GM23248 (cell line): ENCODE measurements at places on chromosomes 4 and X. TPM values are rescaled to one million over a fixed set of nuclear protein-coding genes. Genes with fewer than 3 reads are reported as not detected.
A peak's percentile ranks its signal among the peaks of the same experiment; 100 is the strongest.

Gene VEGFD
- not detected in 2 replicates for total RNA-seq

DNA sequence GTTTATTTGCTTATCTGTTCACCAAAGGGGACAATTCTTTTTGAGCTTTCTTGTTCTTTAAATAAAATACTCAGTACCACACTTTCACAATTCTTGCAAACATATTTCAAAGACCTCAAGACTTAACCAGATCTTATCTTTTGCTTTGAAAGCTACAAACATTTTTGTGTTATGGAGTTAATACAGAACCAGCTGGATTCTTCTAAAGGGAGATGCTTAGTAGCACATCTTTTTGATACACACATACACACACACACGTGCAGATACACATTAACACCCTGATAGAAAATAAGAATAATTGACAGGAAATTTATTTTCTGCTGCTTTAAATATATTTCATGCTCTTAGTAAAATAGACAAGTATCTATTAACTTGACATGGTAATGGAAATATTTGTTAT lies 379.1 kb downstream of the SH2D1A start:
- no peak overlapping the region for H3K27ac ChIP-seq
- no peak overlapping the region for H3K4me3 ChIP-seq
- H3K4me1 ChIP-seq = no peaks in the 10 kb centered on the region
- no peaks in the 10 kb centered on the region for H3K27me3 ChIP-seq
- DNase-seq = no peak

Gene ZMAT1
- total RNA-seq = not detected in 2 replicates

GRCh38 chrX:65035446-65035770 lies 59.2 kb upstream of the ZC4H2 start:
- H3K36me3 ChIP-seq = no peaks in the 10 kb centered on the region
- H3K27ac ChIP-seq = peak overlapping the region; percentile 85
- H3K4me3 ChIP-seq = peak overlapping the region; percentile 80
- DNase-seq = peak; percentile 74
- no peaks in the 10 kb centered on the region for H3K27me3 ChIP-seq
- peaks cover 13% of the 10 kb centered on the region for H3K4me1 ChIP-seq

DNA sequence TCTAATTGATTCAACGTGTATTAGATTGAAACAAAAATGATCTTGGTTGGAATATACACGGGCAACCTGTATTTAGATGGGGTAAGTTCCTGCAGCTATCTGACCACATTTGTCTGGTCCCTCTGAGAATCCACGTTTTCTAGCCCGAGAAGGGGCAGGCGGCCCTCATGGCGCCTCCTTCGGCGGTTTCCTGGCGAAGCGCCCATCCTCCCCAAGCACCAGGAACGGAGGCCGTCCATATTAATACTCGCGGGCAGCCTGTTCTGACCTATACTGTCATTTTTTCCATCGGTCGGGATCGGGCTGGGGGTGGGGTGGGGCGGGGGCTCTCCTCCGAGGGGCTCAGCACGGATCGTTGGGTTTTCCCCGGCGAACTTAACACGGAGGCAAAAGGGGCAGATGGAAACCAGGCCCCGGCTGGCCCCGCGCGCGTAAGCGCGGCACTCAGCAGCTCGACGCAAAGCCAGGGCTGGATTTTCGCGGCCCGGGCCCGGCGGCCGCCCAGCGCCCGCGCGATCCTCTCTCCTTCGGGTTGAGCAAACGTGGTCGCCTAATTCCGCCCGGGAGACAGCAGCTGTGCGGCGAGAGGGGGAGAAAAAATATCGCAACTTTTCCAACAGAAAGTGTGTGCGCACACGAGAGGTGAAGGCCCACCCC lies 77.2 kb upstream of the BCOR start:
- no peaks in the 10 kb centered on the region for H3K36me3 ChIP-seq
- DNase-seq = peak; percentile 72

GRCh38 chr4:33924811-33925210 lies 2319.5 kb downstream of the ARAP2 start:
- H3K27ac ChIP-seq = no peak overlapping the region
- peaks cover 13% of the 10 kb centered on the region for H3K4me1 ChIP-seq
- no peaks in the 10 kb centered on the region for H3K27me3 ChIP-seq
- peak; percentile 1 for DNase-seq

DNA sequence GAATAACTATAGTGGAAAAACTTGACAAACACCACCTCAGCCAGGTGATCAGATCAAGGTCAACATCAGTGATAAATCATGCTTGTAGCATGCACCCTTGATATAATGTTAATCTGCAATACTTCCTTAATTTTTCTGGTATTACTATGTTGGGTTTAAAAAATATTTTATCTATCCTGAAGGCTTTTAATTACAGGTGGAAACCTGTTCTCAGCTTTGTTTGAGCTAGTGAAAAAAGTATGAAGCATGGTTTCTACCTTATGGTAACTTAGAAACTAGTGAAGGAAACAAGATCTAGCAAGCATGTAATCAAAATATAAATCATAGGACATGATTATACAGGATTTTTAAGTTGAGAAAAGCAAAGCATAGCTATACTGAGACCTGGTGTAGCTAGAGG lies 26.6 kb downstream of the MAOA start:
- H3K4me1 ChIP-seq = no peaks in the 10 kb centered on the region
- H3K36me3 ChIP-seq = no peaks in the 10 kb centered on the region
- no peaks in the 10 kb centered on the region for H3K27me3 ChIP-seq
- H3K4me3 ChIP-seq = no peak overlapping the region

DNA sequence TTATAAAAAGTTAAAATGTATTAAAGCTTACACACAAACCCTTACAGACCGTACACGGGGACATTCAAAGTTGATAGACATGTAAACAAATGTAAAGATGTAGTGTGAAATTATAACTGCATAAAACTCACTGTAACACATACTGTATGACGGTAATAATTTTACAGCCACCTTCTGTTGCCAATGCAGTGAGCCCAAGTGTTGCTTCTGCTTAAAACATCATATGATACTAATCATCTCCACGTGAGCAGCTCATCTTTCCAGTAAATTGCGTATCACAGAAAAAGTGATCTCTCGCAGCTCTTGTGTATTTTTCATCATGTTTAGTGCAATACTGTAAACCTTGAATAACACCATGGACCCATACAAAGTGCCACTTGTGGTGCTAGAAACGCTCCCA lies 233.2 kb downstream of the STK32B start:
- no peak overlapping the region for H3K4me3 ChIP-seq
- no peaks in the 10 kb centered on the region for H3K4me1 ChIP-seq
- no peak for DNase-seq

GRCh38 chrX:35919536-35920309 lies at the start of gene CFAP47:
TSS of gene CFAP47 (plus strand) at chrX:35919734. CDS start at chrX:35919800, 66 bp downstream.
- no peak within 1 kb of the TSS for H3K27ac ChIP-seq
- no peak within 1 kb of the TSS for H3K4me3 ChIP-seq
- no peaks in the 10 kb centered on the region for H3K36me3 ChIP-seq
- no peaks in the 10 kb centered on the region for H3K4me1 ChIP-seq
- no peak for DNase-seq

- H3K4me1 ChIP-seq = no peaks in the 10 kb centered on the region
- no peak overlapping the region for H3K27ac ChIP-seq
- no peaks in the 10 kb centered on the region for H3K27me3 ChIP-seq
- DNase-seq = no peak
- no peak overlapping the region for H3K4me3 ChIP-seq
Measured at GRCh38 chr4:98203332-98204235, 57.6 kb upstream of the RAP1GDS1 start.

DNA sequence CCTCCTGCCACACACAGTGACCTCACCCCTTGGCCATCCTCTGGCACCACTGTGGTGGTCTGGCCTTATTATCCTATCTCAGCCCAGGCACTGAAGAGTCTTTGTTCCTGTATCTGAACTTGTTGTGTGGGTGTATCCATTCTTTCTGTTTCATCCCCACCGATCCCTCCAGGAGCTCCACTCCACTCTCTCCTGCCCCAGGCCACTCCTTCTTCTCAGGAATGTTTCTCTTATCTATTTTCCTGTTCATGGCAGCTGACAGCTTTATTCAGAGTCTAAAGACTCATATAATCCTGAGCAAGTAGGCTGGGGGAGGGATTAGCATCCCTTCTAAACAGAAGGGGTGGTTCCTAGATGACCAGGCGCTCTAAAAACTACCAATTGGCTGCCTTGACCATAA lies 150.0 kb downstream of the ANAPC10 start:
- DNase-seq = no peak
- no peak overlapping the region for H3K4me3 ChIP-seq
- H3K4me1 ChIP-seq = no peaks in the 10 kb centered on the region
- no peaks in the 10 kb centered on the region for H3K36me3 ChIP-seq
- no peaks in the 10 kb centered on the region for H3K27me3 ChIP-seq

DNA sequence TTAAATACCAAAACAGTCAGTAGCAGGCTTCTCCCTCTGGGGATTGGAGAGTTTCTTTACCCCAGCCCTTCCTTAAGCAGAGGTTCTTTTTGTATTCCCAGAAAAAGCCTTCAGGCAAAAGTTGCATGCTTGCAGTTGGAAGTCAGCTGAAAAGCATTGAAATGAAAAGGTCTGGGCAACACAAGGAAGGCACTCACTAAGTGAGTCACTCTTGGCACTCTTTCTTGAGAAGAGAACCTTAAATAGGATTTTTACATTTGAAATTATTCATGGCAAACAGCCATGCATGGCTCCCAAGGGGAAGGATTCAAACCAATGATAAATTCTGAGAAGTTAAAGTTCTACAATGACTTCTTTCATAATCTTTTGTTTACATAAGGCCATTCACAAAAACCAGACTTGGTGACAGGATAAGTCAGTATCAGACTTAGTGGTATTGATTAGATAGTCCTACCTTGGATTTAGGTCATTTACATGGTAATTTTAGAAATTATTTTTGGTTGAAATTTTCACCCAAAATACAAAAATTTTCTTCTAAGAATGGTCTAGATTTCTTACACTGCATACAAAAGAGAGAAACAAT lies 2068.9 kb downstream of the PCDH7 start:
- H3K36me3 ChIP-seq = no peaks in the 10 kb centered on the region
- no peaks in the 10 kb centered on the region for H3K27me3 ChIP-seq
- no peak overlapping the region for H3K27ac ChIP-seq
- peak; percentile 45 for DNase-seq

Gene MAGIX
- 1.3 and 8.0 TPM in 2 replicates for total RNA-seq

Gene ATP6AP2
- total RNA-seq = 211 and 212 TPM in 2 replicates

- DNase-seq = no peak
Measured at GRCh38 chr4:182828360-182829025, 88.7 kb downstream of the DCTD start.

DNA sequence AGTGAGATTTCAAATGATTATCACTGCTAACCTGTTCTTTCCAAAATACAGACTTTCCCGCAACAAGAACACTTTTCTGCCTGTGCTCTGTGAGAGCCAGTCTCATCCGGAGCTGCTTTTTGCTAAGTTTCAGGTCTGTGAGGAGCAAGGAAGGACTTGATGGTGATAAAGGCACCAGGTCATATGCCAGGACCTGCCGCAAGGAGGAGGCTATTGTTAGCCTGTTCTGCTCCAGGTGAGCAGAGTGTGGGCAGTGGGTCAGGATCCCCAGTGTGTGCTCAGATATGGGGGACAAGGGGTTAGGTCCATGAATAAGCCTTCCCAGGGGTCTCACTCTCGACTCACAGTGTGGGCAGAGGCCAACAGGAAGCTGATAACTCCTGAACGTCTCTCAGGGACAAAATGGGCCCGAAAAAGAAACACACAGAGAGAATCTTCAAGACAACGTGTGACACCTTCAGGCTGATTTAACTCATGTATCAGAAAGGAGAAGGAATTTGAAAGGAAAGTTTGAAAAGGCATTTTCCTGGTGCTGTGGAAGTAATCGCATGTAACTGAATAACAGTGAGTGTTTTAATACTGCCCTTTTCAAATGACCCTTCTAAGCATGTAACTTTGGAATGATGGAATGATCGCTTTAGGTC lies 57.7 kb upstream of the PDLIM3 start:
- H3K4me3 ChIP-seq = no peak overlapping the region
- no peak for DNase-seq
- H3K4me1 ChIP-seq = no peaks in the 10 kb centered on the region
- no peak overlapping the region for H3K27ac ChIP-seq
- H3K36me3 ChIP-seq = no peaks in the 10 kb centered on the region

Gene CORIN
- 0.63 and 0.86 TPM in 2 replicates for total RNA-seq

- H3K27ac ChIP-seq = no peak overlapping the region
- H3K4me3 ChIP-seq = no peak overlapping the region
- peak; percentile 52 for DNase-seq
- H3K4me1 ChIP-seq = no peaks in the 10 kb centered on the region
Measured at GRCh38 chrX:54891573-54891972, 29.1 kb upstream of the TRO start.

DNA sequence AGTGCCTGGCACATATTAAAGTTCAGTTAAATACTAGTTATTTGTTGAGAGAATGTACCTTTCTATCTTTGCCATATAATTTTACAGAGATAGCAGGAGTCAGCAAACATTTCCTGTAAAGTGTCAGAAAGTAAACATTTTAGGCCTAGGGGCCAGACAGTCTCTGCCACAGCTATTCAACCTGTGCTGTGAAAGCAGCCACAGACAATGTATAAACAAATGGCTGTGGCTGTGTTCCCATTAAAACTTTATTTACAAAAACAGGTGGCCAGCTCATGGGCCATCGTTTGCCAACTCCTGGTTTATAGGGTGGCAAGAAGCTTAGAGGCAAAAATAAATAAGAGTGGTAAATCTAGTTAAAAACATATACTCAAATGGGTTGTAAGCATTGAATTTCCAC lies 34.0 kb upstream of the BRS3 start:
- H3K36me3 ChIP-seq = no peaks in the 10 kb centered on the region
- H3K27ac ChIP-seq = no peak overlapping the region
- no peak for DNase-seq
- no peaks in the 10 kb centered on the region for H3K27me3 ChIP-seq
- H3K4me3 ChIP-seq = no peak overlapping the region

Gene NUDT11
- 12.0 and 12.4 TPM in 2 replicates for total RNA-seq

DNA sequence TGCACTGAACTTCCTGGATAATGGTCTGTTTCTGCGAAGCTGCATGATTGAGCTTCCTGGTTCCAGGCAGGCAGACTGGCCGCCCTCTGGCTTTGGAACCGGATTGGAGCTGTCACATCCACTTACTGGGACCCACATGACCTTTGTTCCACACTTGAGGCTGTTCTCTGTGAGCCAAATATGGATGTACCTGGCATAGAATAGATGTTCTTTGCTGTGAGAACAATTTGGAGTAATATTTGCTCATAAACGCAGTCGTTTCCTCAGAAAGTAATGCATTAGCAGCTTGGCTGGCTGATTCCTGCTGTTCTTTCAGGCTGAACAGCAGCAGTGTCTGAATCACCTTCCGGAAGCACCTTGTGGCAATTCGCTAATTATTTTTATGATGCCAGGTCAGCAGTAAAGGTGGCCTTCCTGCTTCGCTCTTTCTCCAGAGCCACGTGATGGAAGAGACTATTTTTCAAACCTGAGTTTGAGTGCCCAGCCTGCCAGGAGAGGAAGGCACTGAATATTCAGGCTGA lies 78.1 kb upstream of the BOD1L1 start:
- no peak overlapping the region for H3K27ac ChIP-seq
- DNase-seq = peak; percentile 26
- H3K4me1 ChIP-seq = peaks cover 23% of the 10 kb centered on the region
- H3K4me3 ChIP-seq = no peak overlapping the region
- H3K27me3 ChIP-seq = no peaks in the 10 kb centered on the region

- no peak overlapping the region for H3K27ac ChIP-seq
- H3K36me3 ChIP-seq = no peaks in the 10 kb centered on the region
- no peak overlapping the region for H3K4me3 ChIP-seq
- H3K27me3 ChIP-seq = no peaks in the 10 kb centered on the region
- peak; percentile 24 for DNase-seq
Measured at GRCh38 chrX:21747558-21747957, 10.4 kb downstream of the SMPX start.
